ENCODE measurements at places on chromosomes 3 and 15.

- no peak for DNase-seq
These were observed 45.6 kb downstream of the CCDC12 start for GRCh38 chr3:46930945-46931403.

- no peak for DNase-seq
These were observed 36.8 kb upstream of the TIPARP start for GRCh38 chr3:156637480-156638022.

DNA sequence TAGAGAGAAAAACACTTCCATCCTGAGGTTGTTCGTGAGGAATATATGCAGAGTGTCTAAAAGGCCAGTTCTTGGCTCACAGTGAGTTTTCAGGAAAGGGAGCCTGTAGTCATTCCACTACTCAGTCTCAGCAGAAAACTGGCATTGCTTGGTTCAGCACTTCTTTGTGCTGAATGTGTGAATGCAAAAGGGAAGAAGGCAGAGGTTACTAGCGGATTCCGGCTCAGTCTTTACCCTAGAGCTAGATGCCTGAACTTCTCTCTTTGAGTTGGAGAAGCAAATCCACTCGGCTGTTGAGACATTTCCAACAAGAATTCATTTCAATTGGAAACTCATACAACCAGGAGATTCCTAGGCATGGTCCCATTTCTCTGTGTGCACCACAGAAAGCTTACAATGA is 23.1 kb upstream of the FRMD4B start:
- DNase-seq: no peak

DNA sequence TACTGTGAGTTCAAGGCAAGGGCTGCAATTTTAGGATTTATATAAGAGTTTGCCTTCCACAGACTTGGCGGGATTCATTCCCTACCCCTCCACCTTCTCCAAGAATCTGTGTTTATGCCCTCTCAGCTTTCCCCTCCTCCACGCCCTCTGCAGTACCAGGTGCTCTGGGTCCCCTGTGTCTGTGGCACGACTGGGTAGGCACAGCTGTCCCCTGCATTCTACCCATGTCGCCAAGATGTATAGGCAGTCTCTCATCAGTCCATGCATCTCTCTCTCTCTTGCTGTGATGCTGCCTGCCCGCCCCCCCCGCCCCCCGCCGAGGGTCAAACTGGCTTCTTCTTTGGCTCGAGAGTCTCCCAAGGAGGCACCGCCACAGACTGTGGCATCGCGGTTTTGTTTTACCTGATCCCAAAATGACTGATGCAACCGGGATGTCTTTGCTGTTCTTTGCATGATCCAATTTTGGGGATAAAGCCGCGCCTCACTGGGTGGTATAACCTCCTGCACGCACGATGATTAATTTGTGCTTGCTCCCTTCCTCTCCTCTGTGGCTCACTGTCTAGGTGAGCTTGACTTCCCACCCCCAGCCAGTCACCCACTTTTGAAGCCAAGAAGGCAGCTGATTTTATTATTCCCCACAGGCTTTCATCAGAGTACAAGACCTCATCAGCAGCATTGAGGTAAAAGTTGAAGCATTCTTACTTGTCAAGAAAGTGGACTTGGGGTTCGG is 43.7 kb downstream of the EFCAB12 start:
- no peak for DNase-seq

GRCh38 chr3:58679446-58679845 is 12.9 kb upstream of the FAM3D start:
- DNase-seq: no peak

Measured in kidney epithelial cell (primary cell).